T follicular helper cell (primary cell): ENCODE measurements at places on chromosomes 7 and 10.

DNA sequence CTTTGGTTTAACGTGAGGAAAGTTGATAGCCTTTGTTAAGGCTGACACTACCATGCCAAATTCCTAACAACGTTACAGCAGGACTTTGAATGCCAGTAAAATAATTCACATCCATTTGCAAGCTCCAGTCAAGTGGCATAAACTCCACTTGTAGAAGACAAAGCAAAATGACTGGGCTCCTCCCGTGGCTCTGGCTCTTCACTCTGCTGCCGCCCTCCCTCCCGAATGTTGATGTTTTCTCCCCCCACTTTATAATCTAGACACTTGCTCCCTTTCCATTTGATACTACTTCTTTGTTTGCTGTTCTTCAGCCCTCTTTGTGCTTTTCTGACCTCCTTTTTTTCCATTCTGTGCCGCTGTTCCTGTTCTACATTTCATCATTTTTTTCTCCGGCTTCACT, 22.8 kb upstream of the ITGB8 start:
- DNase-seq: no peak

DNA sequence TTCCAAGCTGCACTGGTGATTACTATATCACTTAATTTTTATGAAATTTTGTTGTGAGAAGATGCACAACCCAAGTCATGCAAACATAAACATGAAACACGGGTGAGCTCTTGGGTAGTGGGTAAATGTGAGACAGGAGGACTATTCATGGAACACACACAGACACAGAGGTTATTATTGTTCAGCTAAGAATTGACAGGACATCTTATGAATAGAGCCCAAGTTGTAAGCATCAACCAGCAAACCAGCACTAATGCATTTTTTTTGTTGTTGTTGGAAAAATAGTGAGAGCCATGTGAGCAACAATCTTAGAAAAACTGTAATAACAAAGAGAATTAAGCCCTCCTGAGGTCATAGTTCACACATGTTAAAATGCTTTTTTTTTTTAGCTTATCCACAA, 1179.7 kb downstream of the GATA3 start:
- DNase-seq: no peak

DNA sequence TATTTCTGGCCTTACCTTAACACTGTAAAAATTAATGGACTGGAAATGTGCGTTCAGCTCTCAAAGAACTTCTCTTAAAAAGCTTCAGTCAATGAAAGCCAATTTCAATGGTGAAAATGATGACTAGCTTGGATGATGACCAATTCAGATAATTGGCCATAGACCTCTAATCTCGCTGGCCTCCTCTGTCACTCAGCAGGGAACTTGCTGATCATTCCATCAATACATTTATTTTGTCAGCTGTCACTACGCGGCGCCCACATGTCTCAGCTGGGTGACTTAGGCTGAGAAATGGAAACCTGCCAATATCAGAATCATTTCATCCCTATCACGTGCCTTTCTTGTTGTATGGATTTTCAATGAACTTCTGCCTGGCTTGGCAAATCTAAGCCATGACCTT, 673.0 kb upstream of the AUTS2 start:
- DNase-seq: no peak

DNA sequence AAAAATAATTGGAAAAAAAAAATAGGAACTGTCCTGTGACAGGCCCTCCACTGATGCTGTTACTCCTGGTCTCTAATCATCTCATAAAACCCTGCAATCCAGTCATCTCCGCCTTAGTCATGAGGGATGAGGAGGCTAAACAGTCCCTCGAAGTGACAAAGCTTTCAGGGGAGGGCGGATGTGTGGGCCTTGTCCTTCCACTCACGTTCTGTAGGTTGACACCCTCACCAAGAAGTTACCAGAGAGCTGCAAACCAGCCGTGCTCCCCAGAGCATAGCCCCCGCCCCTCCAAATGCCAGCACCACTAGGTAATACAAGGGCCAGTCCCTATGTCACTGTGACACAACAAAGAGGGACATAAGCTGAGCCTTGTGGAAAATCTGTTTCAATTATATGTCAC, 11.9 kb downstream of the COBL start:
- no peak for DNase-seq

- no peak for DNase-seq
Observed at GRCh38 chr10:1613511-1613910, 123.8 kb downstream of the ADARB2 start.

- DNase-seq: no peak
Observed at GRCh38 chr10:69279110-69279509, 814 bp downstream of the HK1 start.

DNA sequence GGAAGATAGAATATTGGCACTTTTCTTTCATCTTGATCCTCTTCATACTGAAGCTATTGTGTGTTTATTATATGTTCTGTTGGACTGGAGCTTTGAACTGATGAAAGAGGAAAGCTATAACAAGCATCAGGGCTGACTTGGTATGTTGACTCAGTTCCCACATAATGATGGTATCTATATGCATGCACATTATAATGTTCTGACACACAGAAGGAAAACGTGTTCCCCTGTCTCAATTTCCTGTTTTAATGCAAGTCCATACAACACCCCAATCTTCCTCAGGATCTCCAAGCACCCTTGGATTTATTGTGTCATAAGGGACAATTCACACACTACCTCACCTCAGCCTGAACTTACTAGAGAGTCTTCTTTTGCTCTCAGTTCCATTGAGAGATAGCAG, 8.3 kb upstream of the WASL start:
- no peak for DNase-seq

DNA sequence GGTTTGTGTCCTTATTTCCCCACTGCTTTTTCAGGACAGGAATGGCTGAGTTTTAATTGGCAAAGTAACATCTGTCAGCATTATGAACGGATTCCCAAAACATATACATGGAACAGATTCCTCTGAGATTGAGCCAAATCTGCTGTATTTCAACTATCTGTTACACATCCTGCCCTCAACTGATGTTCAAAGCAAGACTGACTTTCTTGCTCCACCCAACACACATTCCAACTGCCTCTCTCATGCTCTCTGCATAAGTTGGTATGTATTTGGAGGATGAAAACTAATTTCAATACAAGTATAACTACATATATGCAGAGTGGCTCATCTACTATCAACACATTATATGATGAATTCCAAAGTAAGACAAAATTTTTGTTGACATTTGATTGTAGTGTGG, 342.2 kb downstream of the GATA3 start:
- no peak for DNase-seq

- DNase-seq: no peak
Observed at GRCh38 chr7:151128144-151128543, 39.4 kb downstream of the GBX1 start.

DNA sequence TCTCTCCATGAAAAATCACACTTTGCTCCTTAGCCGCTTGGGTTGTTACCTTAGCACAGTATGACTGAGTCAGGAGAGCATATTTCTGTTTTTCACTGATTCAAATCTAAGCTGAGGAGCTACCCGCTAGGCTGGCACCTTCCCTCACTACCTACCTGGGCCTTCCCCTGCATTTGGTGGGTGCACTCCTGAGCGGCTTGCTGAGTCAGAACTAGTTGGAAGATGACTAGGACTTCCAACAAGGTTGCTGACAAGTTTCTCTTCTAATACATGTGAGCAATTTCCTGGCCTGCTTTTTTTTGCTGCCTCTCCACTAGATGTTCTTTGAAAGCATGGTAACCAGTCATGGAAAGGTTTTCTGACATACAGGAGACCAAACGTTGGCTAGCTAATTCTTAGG, 43.8 kb upstream of the SEC61G start:
- no peak for DNase-seq

DNA sequence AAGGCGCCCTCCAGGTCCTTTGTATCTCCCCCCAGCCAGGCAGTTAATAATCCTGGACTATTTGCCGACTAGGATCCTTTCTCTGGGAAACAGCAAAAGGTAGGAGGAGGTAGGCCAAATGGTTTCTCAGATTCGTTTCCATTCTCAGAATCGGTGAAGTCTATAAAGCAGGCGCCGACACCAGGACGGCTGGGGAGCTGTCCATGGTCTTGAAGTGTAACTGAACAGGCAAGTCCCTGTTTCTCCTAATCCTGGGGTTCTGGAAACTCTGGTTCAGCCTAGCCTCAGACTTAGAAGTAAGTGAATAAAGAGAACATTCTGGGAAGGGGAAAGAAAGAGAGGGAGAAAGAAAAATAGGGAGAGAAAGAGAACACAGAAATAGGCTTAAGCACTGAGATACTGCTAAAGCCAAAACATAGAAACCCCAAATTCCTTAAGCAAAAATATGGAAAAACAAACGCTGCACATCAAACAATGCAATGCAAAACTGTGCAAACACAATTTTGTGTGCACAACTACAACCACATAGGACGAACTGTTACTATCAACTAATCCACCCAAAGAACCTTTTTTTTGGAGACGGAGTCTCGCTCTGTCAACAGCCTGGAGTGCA, 11.1 kb upstream of the INA start:
- peak; percentile 5 for DNase-seq

DNA sequence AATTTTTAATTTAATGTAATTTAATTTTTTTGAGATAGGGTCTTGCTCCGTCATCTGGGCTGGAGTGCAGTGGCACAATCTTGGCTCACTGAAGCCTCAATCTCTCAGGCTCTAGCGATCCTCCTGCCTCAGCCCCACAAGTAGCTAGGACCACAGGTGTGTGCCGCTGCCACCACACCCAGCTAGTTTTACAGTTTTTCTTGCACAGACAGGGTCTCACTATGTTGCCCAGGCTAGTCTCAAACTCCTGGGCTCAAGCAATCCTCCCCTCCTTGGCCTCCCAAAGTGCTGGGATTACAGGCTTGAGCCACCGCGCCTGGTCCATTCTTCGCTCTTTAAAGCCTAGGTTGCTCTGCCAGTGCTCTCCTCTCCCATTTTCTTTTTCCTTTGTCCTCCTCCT, 12.9 kb downstream of the CALML3 start:
- no peak for DNase-seq

DNA sequence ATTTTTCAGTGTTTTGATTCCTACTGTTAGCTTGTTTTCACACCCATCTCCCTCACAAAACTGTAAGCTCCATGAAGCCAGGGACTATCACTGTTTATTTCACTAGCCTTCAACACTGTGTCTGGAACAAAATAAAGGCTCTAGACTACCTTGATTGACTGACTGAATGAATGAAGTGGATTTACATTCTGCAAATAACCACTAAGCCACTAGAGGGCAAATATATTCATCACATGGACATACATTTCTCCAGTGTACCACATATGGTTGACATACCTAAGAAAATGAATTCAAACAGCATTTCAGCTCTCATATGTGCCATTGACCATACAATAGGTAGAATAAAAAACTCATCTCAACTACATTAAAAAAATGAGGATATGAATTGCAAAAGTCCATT, 185.9 kb downstream of the RAB11FIP2 start:
- DNase-seq: no peak

DNA sequence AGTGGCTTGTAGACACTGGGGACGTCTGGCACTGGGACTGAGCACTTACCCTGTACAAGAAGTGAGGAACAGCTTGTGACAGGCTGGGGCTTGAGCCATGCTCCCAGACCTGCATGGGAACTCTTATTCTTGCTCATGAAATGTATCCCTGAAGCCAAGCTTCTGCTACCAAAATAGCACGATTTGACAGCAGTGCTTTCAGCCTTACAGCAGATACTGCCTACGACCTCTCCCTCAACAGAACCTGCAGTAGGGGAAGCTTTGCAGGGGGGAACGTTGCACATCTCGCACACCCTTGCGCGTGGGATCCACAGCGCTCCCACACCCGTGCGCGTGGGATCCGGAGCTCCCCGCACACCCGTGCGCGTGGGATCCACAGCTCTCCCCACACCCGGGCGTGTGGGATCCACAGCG, 88.0 kb downstream of the CREM start:
- DNase-seq: no peak

GRCh38 chr7:23547662-23548061, 15.9 kb upstream of the TRA2A start:
- DNase-seq: no peak

- no peak for DNase-seq
Observed at GRCh38 chr7:66693331-66693730, 47.2 kb upstream of the RABGEF1 start.

GRCh38 chr10:24536636-24537035, 187.1 kb downstream of the ARHGAP21 start:
- DNase-seq: no peak

DNA sequence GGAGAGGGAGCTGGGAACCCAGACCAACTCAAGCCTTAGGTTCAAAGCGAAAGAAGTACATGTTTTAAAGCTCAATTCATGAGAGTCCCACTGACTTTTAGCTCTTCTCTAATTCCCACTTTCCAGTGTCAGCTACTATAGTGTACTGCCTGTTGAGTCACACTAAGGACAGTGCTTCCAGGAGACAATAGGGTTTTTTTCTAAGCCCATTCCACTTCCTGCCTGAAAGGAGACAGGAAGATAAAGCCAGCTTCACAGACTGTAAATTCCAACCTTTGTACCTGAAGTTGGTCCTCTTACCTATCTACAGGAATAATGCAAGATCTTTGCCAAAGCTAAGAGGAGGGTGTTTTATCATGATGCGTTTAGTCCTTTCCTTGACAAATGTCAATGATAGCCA, 4.4 kb downstream of the MSRB2 start:
- DNase-seq: no peak

GRCh38 chr10:70355051-70356021, 27.1 kb downstream of the LRRC20 start:
- no peak for DNase-seq

GRCh38 chr10:69343905-69344304, 65.6 kb downstream of the HK1 start:
- DNase-seq: no peak

DNA sequence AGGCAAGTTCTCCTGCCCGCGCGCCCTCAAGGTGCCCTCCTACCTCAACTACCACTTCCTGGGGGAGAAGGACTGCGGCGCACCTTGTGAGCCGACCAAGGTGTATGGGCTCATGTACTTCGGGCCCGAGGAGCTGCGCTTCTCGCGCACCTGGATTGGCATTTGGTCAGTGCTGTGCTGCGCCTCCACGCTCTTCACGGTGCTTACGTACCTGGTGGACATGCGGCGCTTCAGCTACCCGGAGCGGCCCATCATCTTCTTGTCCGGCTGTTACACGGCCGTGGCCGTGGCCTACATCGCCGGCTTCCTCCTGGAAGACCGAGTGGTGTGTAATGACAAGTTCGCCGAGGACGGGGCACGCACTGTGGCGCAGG, 1.4 kb downstream of the FZD1 start:
- DNase-seq: no peak

- DNase-seq: no peak
Observed at GRCh38 chr7:116583653-116584052, 58.8 kb downstream of the CAV1 start.

DNA sequence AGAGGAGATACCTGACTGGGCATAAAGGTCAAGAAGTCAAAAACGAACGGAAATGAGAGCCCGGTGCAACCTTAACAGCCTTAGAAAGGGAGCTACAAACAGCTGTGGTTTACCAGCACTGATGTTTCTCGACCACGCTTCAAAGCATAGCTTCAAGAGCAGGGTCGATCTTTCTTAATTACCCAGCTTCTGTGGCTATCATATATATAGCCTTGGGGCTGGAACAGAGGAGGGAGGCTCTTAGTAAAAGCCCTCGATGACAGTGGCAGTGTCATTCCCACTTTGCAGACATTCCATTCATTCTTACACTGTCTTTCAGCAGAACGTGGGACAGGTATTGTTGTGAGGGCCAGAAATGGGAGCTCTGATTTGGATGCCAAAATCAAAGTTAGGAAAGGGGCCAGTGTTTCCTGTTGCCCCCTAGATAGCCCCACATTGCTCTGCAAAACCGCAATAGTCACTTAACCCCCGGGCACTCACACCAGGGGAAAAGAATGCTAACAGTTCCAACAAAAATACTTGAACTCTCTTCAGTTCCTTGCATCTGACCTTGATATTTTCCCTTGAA, 141.5 kb downstream of the MTPAP start:
- DNase-seq: no peak

GRCh38 chr10:58026036-58026435, 241.7 kb downstream of the IPMK start:
- DNase-seq: no peak
